ENCODE measurements at places on chromosomes 4 and X.

GRCh38 chrX:17932781-17933180, 71.7 kb upstream of the RAI2 start:
- DNase-seq: no peak

DNA sequence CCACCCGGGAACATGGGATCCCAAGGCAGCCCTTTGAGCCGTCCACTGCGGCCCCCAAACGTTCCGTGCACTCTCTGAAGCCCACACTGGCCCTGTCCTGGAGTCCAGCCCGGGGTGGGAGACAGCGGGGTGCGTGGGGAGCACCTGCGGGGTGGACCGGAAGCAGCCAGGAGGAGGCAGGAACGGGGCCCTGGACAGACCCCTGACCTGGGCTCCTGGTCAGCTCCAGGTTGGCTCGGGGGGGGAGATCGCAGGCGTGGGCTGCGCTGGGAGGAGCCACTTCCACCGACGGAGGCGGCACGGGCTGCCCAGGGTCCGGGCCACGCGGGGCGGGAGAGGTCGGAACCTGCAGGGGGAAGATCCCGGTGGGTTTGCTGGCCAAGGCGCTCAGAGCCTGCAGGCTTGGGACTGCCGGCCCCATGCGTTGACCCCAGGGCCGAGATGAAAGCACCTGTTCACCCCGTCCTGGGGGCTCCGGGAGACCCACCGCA, 5.7 kb upstream of the PLCXD1 start:
- no peak for DNase-seq

DNA sequence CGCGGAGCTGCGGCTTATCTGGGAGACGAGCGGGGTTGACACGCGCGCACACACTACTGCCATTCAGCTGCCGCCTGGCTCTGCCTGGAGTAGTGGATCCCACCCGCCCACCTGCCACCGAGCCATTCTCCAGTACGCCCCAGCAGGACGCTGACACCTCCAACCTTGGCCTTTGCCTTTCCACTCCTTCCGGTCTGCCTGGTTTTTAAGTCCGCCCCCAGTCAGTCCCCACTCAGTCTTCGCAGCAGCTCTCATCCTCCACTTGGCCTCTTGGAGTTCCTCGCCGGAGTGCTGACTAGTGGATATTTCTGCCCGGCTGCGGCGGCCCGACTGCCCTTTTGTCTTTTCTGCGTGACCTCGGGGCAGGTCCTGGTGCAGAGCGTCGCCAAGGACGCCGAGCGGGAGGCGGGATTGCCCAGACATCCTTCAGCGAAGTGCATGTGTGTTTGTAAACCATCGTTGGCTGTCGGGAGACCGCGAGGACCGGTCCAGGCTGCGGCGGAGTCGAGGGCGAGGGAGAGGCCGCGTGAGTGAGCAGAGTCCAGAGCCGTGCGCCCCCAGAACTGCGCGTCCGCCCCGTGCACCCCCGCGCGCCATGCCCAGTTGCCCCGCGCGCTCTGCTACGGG, 1.1 kb downstream of the SLIT2 start:
- DNase-seq: no peak

GRCh38 chrX:69306063-69306404, 140.8 kb upstream of the PJA1 start:
- no peak for DNase-seq
